ENCODE measurements at places on chromosomes 11 and 22. TPM values are rescaled to one million over a fixed set of nuclear protein-coding genes. Genes with fewer than 3 reads are reported as not detected.

- H3K27ac ChIP-seq: no peak overlapping the region
- H3K4me1 ChIP-seq: no peaks in the 10 kb centered on the region
- no peak for DNase-seq
- no peak overlapping the region for H3K4me3 ChIP-seq
- no peaks in the 10 kb centered on the region for H3K27me3 ChIP-seq
Observed at GRCh38 chr11:20824773-20825172, 155.4 kb downstream of the NELL1 start.

DNA sequence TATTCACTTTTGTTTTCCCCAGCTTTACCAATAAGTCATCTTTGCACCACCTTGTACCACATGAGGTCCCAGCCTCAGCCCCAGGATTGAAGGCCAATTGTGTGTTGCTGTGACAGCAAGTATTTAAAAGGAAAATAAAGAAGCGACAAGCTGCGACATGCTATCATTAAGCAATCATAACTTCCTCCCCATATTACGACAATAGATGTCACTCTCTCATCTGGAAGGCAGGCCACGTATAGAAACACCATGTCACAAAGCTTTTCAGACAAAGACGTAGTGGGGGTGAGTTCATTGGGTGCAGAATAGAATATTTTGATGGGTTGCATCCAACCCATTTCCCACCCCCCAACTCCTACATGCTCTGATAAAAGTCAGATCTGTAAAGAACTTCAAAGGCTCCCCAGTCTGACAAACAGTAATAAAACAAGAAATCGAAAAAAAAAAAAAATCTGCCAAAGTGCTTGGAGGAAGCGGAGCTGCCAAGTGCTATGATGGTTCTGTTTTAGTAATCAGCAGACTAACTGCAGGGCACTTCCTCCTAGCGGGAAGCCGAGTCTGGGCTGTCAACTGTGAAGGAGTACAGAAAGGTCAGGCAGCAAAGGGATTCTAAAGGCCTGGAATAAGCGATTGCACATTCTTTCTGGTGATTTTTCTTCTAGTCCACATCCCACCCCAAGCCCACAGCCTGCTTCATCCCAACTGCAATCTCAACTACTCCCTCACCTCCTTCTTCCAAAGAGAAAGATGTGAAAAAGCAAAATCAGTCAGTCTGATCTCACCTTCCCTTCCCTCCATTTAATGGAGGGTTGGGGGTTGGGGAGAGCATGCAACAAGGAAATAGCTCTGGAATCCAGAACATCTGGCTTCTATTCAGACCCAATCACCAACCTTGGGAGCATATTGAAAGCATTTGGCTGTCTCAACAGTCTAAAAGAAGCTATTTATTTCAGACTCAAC is 131.4 kb upstream of the UBASH3B start:
- peaks cover 1% of the 10 kb centered on the region for H3K36me3 ChIP-seq
- H3K4me1 ChIP-seq: peaks cover 15% of the 10 kb centered on the region
- no peak for DNase-seq
- H3K4me3 ChIP-seq: no peak overlapping the region

DNA sequence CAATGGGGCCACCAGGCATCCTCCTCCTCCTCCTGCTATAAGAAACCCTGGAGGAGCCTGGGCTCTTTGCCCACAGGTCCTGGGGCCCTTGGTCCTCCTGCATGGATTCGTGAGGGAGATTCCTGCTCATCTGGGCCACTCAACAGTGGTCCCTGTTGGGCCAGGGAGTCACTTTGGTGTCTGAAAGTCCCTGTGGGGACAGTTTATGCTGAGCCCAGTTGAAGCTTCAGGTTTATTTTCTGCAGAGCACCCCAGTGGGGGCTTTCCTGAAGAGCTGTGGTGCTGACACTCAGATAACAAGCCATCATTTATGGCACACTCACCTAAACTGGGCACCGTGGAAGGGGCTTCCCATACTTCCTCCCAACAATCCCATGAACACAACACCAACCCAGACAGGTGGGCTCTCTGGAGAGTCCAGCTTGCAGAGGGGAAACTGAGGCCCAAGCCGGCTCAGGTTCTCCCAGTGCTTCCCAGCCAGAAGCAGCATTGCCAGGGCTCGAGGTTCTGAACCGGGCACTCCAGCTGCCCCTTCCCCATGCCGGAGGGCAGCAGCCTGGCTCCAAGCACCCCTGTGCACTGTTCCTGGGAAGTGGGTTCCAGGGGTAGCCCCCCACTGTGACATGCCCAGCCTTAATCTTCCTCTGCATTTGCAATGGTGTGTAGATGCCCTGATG is 91.3 kb downstream of the MYEOV start:
- H3K27ac ChIP-seq: no peak overlapping the region
- H3K36me3 ChIP-seq: no peaks in the 10 kb centered on the region
- no peaks in the 10 kb centered on the region for H3K4me1 ChIP-seq
- H3K27me3 ChIP-seq: peaks cover 5% of the 10 kb centered on the region
- H3K4me3 ChIP-seq: no peak overlapping the region
- DNase-seq: peak; percentile 52

The APOL3 gene
- 5.9 TPM for total RNA-seq

The SYT8 gene
- 7.3 TPM for total RNA-seq

The PTGDR2 gene
- total RNA-seq: not detected

DNA sequence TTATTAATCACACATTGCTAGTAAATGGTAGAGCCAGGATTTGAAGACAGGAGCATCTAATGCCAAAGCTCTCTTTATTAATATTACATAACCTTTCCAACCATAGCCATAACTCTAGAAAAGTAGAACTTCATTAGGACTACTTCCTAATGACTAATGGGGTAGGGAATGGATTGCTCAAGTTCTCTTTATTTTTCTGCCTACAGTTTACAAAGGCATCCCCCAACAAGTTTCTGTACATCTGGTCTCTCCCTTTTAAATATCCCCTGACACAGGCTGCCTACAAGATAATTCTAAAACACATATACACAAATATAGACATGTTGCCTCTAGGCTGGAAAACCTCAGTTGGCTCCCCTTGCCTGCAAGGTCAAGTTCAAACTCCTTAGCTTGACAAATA is 534.9 kb downstream of the SOX6 start:
- DNase-seq: no peak
- H3K27me3 ChIP-seq: no peaks in the 10 kb centered on the region
- no peak overlapping the region for H3K27ac ChIP-seq
- H3K4me3 ChIP-seq: no peak overlapping the region

- no peak overlapping the region for H3K4me3 ChIP-seq
- peak overlapping the region; percentile 75 for H3K27ac ChIP-seq
- H3K36me3 ChIP-seq: peaks cover 4% of the 10 kb centered on the region
- no peaks in the 10 kb centered on the region for H3K27me3 ChIP-seq
- peaks cover 28% of the 10 kb centered on the region for H3K4me1 ChIP-seq
Observed at GRCh38 chr11:8959546-8960166, 4.6 kb downstream of the TMEM9B start.

DNA sequence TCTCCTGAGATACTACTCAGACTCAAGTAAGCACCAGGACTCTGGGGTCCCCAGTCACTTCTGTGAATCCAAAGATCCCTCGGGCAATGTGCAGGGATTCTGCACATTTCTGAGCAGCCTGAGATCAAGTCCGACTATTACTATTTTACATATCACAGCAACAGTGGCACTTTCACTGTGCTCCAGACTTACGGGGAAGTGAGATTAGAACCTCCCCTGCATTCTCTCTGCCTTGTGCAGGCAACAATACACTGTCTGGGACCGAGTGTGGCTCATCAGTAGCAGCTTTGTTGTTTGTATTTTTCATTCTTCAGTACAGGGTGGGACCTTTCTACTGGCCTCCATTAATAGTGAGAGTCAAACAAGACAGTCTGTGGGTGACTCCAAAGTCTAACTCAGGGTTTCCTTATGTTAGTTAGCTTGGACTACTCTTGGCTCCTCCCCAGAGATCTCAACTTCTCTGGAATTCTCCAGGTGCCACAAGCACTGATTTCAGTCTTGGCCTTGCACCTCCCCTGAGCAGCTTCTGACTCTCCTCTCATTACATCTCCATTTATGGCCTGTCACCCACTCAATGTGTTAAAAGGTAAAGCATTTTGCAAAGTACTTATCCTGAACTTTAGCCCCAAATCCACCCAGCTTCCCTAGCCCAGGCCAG is 76.2 kb upstream of the TOP3B start:
- H3K36me3 ChIP-seq: peaks cover 3% of the 10 kb centered on the region
- no peak overlapping the region for H3K27ac ChIP-seq
- H3K4me1 ChIP-seq: peaks cover 5% of the 10 kb centered on the region
- no peak for DNase-seq
- peaks cover 50% of the 10 kb centered on the region for H3K27me3 ChIP-seq
- no peak overlapping the region for H3K4me3 ChIP-seq

GRCh38 chr22:36606659-36607058 is 77.7 kb upstream of the EIF3D start:
- no peak overlapping the region for H3K4me3 ChIP-seq
- peaks cover 64% of the 10 kb centered on the region for H3K27me3 ChIP-seq
- H3K27ac ChIP-seq: no peak overlapping the region
- H3K4me1 ChIP-seq: no peaks in the 10 kb centered on the region
- no peaks in the 10 kb centered on the region for H3K36me3 ChIP-seq

DNA sequence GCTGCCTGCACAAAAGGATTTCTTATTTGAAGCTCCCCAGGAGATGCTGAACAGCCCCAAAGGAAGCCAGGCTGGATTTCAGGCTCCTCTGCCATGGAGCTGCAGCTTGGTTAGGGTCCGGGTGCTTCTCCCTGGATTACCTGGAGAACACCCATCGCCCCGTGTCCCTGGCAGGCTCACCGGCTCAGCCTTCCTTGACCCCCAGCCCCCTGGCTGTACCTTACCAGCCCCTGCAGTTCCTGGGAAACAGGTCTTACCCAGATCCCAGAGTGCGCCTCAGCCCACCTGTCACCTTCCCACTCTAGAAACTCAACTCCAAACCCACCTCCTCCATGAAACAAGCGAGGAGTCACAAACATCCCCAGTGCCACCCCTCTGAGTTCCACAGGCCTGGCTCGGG is 45.3 kb upstream of the CD5 start:
- no peaks in the 10 kb centered on the region for H3K36me3 ChIP-seq
- H3K27me3 ChIP-seq: peaks cover 8% of the 10 kb centered on the region
- peak; percentile 76 for DNase-seq
- H3K4me1 ChIP-seq: peaks cover 12% of the 10 kb centered on the region

The LGR4 gene
- 36.2 TPM for total RNA-seq

The SAA1 gene
- total RNA-seq: not detected

GRCh38 chr11:76657187-76658170 is 13.1 kb downstream of the LRRC32 start:
- H3K36me3 ChIP-seq: peaks cover 30% of the 10 kb centered on the region
- DNase-seq: peak; percentile 63
- H3K4me1 ChIP-seq: peaks cover 72% of the 10 kb centered on the region
- H3K4me3 ChIP-seq: no peak overlapping the region
- H3K27ac ChIP-seq: peak overlapping the region; percentile 74

The DCPS gene
- 14.8 TPM for total RNA-seq

Data from chondrocyte (in vitro differentiated cells).